ENCODE measurements at places on chromosomes 3 and 15.

DNA sequence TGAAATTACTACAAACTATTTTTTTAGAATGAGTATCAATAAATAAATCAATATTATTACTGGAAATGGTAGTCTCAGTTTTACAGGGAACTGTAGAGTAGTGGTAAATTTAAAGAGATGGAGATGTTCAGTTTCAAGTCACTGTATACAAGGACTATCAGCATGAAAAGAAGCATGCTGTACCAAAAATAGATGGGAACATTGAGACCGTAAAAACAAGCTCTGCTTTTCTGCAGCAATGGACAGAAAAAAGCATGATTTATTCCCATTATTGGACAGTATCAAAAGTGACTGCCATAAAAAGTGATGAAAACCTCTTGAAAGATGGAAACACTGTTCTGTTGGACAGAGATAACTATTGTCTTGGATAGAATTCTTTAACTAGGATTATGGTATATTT lies 187.2 kb downstream of the EPHA6 start:
- DNase-seq: no peak

- DNase-seq: no peak
These were observed 59.9 kb downstream of the GPR176 start for GRCh38 chr15:39860200-39860599.

DNA sequence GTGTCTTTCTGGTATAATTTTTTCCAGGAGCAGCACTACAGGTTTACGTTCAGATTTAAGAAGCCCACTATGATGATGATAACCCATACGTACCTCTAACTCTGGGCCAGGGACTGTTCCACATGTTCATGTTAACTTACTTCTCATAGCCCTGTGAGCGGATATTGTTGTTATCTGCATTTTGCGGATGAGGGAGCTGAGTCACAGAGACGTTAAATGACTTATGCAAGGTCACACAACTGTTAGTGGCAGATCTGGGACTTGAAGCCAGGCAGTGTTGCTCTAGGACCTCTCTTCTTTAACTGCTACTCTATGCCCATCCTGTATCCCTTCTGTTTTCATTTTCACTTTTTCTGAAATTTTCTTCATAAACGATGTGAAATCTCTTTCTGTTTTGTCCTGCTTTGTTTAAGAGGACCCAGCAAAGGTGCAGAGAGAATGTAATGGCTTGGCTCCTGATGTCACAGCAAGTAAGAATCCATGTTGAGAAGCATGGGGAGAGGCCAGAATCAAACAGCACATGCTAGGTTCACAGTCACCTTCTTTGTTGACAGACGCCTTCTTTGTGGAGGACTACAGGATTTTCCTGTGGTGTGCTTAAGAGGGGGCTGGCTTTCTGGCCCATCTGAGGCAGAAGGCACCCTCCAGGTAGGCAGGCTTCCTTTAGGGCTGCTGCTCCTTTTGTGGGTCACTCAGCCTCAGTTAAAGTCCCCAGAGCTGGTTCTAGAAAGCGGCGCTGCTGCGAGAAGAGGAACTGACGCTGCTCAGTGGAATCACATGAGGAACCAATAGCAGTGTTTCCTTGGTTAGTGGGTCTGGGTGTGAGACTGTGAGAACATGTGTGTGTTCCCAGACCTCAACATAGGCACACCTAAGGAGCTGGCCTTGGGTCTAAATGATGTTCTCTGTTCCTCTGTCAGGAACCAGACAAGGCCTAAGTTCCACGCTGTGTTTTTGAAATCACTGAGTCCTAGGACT lies 121.6 kb downstream of the TMEM108 start:
- DNase-seq: no peak

DNA sequence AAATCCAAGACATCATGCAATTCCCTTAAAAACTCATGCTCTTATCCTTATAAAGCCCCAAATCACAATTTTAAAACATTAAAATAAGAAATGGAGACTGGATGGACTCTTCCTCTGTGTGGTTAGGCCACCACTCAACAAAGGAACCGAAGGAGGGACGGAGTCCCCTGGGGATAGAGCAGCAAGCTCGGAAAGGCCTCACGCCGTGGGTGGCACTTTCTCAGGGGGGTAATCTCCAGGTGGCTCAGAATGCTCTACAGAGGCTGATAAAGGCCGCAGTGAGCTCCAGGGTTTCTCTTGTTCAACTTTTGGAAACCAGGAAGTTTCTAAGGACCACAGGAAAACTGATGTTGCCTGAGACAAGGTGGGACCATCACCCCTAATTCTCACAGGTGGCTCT lies 23.2 kb downstream of the CCR9 start:
- DNase-seq: no peak

GRCh38 chr3:173066044-173067004 lies 74.7 kb downstream of the SPATA16 start:
- DNase-seq: no peak

- DNase-seq: no peak
These were observed 16.1 kb upstream of the CACNA1D start for GRCh38 chr3:53478166-53478830.

Data from activated CD4-positive, alpha-beta T cell treated with anti-CD3 and anti-CD28 coated beads for 24 hours (primary cell).